Activated CD4-positive, alpha-beta T cell treated with anti-CD3 and anti-CD28 coated beads, Interleukin-2, Interleukin-4, amounts not matched to agents 100 ng/mL and 50 ng/mL, durations not matched to agents 16 hours and 8 hours (primary cell): ENCODE measurements at places on chromosomes 2 and 18.
A peak's percentile ranks its signal among the peaks of the same experiment; 100 is the strongest.

GRCh38 chr18:26956863-26957262 is 91.4 kb upstream of the AQP4 start:
- no peak for DNase-seq

- no peak for DNase-seq
These were observed 155.2 kb upstream of the COL3A1 start for GRCh38 chr2:188819011-188819410.

- no peak for DNase-seq
These were observed 229.3 kb downstream of the SMAD2 start for GRCh38 chr18:47701134-47701533.

DNA sequence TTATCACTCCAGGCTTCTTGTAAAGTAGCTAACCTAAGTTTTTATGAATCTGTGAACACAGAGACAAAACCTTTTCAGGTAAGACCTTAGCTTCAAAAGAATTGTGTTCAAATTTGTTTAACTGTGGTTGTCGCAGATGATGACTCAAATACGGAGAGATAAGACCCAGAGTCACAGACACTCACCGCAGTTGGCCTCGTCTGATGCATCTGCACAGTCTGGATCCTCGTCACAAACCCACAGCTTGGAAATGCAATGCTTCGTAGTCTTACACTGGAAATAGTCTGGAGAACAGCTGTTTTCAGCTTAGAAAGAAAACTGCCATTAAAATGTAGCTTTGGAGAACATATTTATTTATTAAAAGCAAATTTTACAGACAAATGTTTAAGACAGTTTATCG is 1662.1 kb upstream of the NXPH2 start:
- DNase-seq, result no peak

- no peak for DNase-seq
These were observed 22.3 kb downstream of the PXDN start for GRCh38 chr2:1721706-1722646.

DNA sequence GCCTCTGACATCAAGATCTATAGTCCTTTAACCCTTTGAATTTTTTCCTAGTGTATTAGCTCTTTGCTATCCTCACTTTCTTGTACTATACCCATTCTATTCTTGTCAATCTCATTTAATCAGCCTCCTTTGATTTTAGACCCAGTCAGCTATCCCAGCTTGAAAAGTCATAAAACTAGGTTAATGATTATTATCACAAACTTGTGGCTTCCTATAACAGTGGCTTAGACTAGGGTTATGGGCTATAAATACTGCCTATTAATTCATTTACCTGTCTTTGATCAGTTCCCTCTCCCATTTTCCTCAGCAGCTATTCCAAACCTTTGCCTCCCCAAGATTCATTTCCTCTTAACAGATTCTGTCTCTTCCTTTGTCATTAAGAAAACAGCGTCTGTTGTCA is 174.8 kb downstream of the UBR3 start:
- DNase-seq, result no peak

DNA sequence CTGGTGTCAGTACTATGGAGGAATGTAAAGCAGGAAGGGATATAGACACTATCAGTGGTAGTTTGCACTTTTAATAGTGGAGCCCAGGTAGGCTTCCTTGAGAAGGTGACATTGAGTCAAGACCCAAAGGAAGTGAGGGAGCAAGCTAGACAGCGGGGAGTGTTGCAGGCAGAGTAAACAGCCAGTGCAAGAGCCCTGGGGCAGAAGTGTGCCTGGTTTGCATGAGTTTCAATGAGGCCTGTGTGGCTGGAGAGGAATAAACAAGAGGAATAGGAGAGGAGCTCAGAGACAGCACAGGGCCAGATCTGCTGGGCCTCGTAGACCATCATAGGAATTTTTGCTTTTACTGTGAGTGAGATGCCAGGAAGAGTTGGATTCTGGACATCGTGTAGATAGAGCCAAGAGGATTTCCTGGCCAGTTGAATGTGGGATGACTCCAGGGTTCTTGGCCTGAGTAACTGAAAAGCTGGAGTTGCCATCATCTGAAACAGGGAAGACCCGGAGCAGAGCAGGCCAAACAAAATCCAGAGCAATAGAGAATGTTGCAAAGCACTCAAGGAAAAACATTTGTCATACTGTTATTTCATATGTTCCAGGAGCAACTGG is 102.5 kb downstream of the SP3 start:
- no peak for DNase-seq

- no peak for DNase-seq
These were observed 14.9 kb upstream of the ITPRID2 start for GRCh38 chr2:181876614-181877063.

GRCh38 chr18:3508576-3509549 is 58.9 kb downstream of the TGIF1 start:
- no peak for DNase-seq

DNA sequence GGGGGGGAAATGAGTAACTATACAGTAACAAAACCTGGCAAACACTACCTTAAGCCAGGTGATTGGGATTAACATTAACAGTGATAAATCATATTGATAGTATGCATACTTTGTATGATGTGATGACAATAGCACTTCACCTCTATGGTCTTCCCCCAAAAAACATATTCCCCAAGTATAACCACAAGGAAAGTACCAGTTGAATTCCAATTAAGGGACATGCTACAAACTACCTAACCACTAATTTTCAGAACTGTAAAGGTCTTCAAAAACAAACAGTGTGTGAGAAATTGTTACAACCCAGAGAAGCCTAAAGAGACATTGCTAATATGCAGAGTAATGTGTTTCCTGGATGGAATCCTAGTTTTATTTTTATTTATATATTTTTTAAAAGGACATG is 152.4 kb downstream of the ZRANB3 start:
- no peak for DNase-seq

DNA sequence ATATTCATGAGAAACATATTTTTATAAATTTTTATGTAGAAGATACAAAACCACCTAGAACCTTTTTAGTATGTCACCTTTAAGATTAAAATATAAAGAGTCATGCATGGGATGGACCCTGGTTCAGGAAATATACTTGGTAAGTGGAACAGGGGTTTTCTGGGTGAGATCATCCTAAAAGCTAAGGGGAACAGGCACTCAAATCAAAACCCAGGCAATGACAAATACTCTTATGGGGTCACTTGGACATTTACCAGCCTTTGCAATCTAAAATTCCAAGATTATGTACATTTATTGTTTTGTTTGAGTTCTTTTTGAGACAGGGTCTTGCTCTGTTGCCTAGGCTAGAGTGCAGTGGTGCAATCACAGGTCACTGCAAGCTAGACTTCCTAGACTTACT is 65.8 kb downstream of the SGPP2 start:
- DNase-seq, result no peak

GRCh38 chr2:71950256-71951082 is 197.2 kb downstream of the CYP26B1 start:
- no peak for DNase-seq

- DNase-seq, result no peak
These were observed 2.3 kb upstream of the ZNF396 start for GRCh38 chr18:35379421-35379820.

DNA sequence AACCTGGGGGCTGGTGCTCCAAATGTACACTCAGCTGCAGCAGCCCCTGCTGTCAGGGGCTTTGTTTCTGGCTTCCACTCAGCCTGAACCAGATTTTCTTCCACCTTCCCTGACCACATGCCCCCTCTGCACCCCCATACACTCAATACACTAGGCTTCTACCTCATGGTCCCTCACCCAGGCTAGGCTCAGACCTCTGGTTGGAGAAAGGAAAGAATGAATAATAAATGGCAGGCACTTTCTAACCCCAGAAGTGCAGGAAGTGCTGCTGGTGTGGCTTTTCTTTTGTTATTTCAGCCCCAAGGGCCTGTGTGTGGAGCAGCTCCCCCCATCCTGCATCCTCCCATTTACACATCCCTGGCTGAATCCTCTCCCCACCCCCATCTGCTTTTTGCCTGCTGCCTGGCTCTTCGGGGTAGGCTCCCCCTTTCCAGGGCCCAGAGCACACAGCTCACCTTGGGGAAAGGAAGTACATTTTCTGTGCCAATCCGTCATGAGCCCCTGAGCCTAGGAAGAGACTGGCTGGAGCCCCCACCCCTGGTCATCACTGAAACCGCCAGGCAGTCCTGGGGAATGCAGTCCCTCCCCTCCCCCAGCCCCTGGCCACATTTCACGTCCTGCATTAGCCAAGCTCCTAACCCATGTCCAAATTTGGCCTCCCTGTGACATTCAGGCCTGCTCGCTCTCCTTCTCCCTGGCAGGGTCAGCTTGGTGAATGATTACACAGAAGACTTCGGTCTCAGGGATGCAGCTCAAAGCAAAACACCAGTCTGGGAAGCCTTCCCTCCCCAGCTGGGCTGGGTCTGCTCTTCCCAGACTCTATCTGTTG is 2.6 kb downstream of the DYSF start:
- DNase-seq, result no peak

GRCh38 chr2:170968205-170969003 is 39.4 kb downstream of the GORASP2 start:
- DNase-seq, result no peak

GRCh38 chr2:52828112-52828511 is 939.5 kb upstream of the CHAC2 start:
- DNase-seq, result no peak

DNA sequence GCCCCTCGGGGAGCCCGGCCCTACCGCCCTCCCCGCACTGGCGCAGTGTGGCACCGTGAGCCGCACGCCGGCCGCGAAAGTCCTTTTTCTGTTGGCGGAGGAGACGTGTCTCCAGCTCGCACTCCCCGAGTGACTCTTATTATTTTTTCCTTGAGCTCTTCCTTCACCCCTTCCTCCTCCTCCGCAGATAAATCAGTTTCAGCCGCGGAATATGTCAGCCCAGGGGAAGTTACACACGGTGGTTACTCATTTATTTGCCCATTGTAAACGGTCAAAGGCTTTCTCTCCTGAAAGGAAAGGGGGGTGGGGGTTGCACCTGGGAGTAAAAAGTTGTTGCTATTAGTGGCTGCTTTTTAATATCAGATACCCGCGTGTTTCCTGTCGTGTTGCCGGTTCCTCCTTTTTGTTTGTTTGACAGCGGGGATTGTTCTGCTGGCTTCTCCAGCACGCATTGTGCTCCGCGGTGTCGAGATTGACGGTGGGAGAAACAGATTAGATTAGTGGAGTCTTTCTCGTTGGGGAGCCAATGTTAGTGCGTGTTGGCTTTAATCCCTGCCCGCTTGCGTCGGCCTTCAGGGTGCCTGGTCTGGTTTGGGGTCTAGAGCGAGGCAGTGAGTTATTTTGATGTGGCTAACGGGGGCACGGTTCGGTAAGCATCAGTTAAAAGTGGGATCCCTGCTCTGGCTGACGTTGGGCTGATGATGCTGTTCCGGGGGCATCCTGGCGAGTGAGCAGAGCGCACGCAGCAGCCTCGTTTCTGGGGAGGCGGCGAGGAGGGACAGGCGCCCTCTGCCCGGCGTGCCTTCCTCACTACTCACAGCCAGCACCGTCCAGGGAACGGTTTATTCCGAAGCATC is 1.6 kb downstream of the CRIM1 start:
- no peak for DNase-seq

GRCh38 chr2:203018181-203018580 is 3.5 kb downstream of the NBEAL1 start:
- DNase-seq, result peak; percentile 20

GRCh38 chr2:176140513-176141317 is 10.6 kb upstream of the HOXD4 start:
- DNase-seq, result peak; percentile 58

DNA sequence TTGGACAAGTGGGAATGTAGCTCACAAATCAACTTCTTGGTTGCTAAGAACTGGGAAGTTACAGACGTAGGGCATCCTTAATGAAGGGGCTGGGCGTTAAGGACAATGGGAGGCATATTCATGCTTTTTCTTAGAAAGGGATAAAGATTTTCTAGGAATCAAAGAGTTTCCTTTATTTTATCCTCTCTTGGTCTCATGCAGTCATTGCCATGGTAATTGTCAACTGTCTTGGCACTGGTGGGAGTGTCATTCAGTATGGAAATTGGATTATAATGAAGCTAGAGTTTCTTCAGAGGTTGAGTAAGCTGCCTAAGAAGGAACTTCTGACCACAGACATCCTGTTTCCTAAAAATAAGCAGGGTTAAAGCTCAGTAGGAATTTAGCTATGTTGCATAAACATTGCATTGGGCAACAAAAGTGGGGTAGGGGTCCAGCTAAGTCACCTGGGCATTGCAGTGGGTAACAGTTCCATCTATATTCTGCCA is 114.0 kb downstream of the LYPD6B start:
- DNase-seq, result no peak

DNA sequence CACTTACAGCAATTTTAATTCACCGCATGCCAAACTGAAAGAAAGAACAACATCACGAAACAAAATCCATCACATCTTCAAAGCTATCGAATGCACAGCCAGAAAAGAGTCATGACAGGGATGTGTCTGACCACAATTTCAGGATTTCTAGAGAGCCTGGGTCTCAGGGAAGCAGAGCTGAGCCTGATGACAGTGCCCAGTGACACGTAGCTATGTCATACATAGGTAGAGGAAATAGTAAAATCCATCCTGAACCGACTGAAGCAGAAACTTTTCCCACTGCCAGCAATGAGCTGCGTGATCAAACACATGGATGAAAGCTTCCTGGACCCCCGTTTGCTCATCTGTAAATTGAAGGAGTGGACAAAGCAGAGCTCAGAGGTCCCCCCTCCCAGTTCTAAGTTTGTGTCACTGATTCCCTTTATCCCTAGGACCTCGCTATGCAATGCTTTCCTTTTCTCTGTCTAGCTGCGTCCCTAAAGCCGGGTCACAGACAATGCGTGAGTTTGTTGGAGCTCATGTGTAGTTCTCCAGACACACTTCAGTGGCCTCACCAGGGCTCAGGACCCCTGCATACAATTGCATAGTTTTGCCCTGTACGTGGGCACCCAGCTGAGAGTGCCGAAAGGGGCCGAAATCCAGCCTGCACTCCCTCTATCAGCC is 37.6 kb downstream of the CCBE1 start:
- no peak for DNase-seq

GRCh38 chr2:122519366-122519765 is 763.9 kb downstream of the TSN start:
- DNase-seq, result no peak
